ENCODE measurements at places on chromosomes 6 and 20.
A peak's percentile ranks its signal among the peaks of the same experiment; 100 is the strongest.

DNA sequence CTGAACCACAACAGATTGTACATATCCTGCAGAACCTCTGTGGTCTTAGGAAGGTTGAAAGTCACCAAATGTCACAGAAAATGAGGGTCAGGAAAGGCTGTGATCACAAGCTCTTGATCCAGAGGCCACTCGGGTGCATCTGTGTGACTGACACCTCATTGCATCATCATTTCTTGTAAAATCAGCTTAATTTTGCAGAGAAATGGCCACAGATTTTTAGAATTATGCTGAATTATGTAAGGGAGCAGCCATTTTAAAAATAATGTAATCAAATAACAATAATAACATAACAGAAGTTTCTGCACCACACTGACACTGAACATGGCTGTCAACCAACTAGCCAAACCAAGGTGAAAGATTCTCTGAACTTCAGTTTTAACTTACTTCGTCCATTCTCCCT lies 32.5 kb upstream of the PRND start:
- no peak for DNase-seq

- DNase-seq, result no peak
Measured at GRCh38 chr20:41049451-41049850, 20.8 kb downstream of the TOP1 start.

DNA sequence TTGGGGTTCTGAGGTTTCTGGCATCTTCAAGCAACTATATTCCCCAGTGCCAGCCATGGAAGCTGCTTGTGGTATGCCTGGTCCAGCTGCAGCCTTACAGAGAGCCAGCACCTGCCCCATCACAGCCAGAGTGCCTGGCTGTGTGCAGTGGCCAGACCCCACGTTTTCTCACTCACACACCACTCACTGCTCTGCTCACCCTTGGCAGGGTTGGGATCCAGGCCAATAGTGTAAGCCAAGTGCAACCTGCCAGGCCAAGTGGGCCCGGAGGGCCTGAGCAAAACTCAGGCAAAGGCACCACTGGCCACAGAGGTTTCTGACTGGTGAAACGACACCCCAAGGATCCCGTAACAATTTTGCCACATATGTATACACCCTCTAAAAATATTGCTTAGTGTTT lies 67.9 kb upstream of the EYA4 start:
- no peak for DNase-seq

GRCh38 chr6:97347111-97347510 lies 64.1 kb upstream of the MMS22L start:
- DNase-seq, result no peak

GRCh38 chr6:11772109-11772825 lies 6.3 kb downstream of the ADTRP start:
- peak; percentile 54 for DNase-seq

DNA sequence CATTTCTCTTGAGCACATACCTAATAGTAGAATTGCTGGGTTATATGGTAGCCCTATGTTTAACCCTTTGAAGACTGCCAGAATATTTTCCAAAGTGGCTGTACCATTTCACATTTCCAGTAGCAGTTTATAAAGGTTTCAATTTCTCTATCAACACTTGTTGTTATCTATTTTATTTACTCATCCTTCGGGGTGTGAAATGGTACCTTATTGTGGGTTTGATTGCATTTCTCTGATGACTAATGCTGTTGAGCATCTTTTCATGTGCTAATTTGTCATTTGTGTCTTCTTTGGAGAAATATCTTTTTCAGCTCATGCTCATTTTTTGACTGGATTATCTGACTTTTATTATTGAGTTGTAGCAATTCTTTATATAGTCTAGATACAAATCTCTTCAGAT lies 5.4 kb downstream of the ENPP4 start:
- DNase-seq, result no peak

- no peak for DNase-seq
Measured at GRCh38 chr6:151431337-151431736, 20.6 kb downstream of the RMND1 start.

GRCh38 chr6:89273816-89274215 lies 41.3 kb downstream of the GABRR2 start:
- DNase-seq, result no peak

DNA sequence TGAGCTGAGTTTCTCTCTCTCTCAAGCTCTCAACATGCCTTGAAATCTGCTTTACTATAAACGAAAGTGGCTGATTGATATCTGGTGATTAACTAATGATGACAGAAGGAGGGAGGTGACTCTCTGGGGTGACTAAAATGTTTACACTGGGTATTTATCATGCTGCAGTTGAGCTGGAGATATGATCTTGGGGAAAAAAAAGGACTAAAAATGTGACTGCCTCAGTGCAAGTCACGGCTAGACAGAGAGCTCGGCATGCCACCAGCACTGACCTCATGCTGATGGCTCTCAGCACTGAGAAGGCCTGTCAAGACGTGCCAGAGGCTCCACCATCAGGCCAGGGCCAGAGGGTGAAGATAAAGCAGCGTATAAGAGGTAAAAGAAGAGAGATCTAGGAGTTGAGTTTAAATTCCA lies 103.1 kb upstream of the SPACA1 start:
- DNase-seq, result no peak

DNA sequence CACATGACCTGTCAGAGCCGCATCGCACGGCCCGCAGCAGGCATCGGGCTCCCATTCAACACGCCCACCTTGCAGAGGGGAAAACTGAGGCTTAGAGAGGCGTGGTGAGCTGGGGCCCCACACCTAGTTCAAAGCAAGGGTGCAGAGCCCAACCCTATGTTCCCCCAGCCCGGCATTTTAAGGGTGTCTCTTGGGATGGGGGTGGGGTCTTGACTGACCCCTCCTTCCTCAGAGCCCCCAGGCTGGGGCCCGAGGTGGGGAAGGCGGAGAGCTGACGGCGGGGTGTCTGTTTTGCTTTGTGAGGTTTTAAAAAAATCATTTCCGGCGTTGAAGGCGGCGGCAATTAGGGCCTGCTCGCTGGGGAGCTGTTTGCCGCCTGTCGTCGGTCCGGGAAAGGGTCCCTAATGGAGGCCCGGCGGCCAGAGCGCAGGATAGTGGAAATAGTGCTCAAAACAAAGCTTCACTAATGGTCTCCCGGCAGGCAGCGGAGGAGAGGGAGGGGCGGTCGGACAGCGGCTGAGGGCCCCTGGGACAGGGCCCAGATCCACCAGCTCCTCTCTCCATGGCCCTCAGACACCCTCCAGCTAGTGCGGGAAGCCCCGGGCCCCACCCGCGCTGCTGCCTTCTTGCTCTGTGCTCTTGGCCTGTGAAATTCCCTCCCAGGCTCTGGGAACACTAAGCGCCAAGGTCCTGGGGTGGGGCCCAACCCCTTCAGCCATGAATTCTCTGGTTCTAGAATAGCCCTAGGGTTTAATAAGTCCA lies 11.9 kb downstream of the VSTM2L start:
- DNase-seq, result no peak

DNA sequence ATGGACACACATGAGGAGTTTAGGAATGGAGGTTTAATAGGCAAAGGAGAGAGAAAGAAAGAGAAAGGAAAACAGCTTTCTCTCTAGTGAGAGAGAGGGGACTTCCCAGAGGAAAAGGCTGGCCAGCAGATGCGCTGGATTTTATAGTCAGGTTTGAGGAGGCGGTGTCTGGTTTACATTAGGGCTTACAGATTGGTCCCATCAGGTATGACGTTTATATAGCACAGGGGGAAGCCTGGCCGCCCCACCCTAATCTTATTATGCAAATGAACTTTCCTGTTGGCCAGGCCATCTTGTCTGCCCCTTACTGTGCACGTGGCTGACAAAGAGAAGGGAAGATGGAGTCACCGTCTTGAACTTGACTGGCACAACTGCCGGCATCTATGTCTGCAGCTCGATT lies 86.6 kb upstream of the QKI start:
- DNase-seq, result no peak

DNA sequence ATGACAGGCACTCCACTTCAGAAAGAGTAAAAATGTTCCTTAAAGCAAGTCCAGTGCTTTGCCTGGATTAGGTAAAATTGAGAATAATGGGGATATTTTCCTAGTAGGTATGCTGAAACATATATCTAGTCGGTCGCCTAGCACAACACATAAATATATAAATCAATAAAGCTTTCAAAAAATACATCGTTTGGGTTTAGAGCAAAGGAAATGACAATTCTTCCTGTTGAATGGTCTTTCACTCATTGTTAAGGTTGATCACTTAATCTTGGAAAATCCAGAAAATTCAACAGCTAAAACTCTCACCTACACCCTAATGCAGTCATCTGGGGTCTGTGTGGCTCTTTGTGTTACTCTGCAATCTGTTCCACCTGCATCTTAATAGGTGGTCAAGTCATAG lies 13.9 kb downstream of the HAO1 start:
- DNase-seq, result no peak

DNA sequence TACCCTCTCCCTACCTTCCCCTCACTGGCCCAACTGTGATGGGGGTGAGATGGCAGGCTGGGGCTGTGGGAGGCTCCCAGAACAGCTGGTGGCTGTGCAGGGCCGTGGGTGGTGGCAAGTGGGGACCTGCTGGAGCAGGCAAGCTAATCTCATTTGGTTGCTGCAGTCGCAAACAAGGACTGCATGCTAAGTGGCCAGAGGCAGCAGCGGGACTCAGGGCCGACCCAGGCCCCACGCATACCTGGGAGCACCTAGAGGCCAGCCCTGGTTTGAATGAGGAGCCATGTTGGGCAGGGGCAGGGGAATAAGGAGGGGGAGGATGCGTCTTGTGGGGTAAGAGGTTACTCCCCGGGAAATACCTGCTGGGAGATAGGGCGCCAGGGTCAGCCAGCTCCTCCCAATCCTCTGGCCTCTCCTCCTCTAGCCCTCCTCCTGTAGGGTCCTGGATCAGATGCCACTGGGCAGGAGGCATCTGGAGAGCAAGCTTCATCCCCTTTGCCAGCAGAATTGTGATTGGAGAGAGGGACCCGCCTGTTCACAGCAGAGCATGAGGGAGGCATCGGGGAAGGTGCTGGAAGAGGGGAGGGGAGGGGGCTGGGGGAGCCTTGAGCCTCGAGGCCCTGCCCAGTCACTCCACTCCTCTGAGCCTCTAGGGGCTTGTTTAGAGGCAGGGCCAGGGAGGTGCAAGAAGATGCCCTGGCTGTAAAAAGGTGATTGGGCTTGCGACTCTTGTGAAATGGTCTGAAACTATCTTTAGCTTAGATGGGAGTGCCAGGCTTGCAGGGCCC lies 24.3 kb upstream of the CDH22 start:
- no peak for DNase-seq

DNA sequence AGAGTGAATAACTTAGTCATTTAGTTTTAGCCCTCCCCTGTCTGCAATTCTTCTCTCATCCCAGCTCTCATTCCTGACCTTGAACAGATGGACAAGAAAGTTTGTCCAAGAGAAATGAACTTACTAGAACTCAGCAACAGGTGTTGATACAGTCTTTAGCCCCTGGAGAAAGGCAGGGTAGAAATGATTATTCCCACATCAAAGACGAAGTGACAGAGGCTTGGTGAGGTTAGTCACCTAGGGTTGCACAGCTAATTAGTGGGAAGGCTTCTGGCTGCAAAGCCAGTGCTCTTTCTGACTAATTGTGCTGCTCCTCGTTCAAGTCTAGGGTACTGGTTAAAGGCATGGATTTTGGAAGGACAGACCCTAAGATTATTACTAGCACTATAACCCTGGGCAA lies 4.5 kb downstream of the ZDHHC14 start:
- no peak for DNase-seq
